Stimulated activated CD8-positive, alpha-beta memory T cell treated with anti-CD3 and anti-CD28 coated beads, Interleukin-7, amount 100 ng/mL, for 1 hour (primary cell): ENCODE measurements at places on chromosomes 7 and 10.

GRCh38 chr10:43940898-43941837 lies 292.5 kb upstream of the ZNF32 start:
- DNase-seq = no peak

- DNase-seq = no peak
Observed at GRCh38 chr7:2517026-2517425, 2.5 kb upstream of the LFNG start.

- no peak for DNase-seq
Observed at GRCh38 chr7:109094-109493, 83.3 kb upstream of the FAM20C start.

GRCh38 chr7:96596120-96596826 lies 113.4 kb downstream of the SEM1 start:
- no peak for DNase-seq

DNA sequence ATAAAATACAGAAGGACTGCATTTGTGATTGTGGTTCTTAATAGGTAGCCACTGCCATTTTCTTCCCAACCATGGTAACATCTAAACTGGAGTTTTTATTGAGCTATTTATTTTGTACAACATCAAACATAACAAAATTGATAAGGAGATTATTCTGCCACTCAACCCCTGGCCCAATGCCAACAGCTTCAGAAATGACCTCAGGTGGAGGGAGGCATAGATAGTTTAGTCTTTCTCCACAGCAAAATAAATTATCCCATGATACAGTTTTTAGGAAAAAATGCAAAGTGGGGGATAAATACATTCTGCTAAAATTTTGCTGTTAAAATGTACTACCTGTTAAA lies 57.6 kb downstream of the LRRTM3 start:
- DNase-seq = no peak

DNA sequence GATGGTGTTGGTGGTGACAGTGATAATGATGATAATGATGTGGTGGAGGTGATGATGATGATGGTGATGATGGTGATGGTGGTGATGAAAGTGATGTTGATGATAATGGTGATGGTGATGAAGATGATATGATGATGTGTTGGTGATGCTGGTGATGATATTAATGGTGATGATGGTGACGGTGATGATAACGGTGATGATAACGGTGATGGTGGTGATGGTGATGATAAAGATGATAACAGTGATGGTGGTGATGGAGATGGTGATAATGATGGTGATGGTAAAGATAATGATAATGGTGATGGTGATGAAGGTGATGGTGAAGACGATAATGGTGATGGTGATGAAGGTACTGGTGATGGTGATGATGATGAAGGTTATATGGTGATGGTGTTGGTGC lies 76.6 kb downstream of the UNCX start:
- no peak for DNase-seq

DNA sequence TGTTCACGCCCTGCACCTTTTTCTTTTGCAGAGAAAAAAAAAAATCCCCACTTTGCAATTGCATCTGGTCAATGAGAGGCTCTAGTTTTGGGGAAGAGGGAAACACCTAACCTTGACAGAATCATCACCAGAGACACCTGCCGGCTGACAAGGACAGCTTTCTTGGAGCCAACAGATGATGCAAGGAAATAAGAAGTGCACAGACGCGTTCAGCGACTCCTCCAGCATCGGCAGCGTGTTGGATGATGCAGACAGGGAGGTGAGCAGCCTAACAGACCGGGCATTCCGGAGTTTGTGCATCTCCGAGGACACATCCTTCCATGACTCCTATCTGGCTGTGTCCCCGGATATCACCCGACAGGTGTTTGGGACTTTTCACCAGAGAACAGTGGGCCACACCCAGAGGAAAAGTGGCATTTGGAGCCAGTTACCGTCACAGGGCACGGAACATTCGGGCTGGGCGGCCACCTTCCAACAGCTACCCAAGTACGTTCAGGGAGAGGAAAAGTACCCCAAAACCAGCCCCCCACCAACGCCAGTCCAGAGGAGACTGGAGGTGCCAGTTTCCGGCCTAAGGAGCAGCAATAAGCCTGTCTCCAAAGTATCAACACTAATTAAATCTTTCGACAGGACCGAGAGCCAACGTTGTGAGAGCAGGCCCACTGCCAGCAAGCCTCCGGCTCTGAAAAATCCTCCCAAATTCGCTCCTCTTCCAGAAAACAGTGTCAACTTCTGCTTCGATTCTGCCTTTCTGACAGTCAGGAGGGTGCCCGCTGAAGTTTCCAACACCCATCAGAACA lies 23.6 kb downstream of the C10orf71 start:
- no peak for DNase-seq

DNA sequence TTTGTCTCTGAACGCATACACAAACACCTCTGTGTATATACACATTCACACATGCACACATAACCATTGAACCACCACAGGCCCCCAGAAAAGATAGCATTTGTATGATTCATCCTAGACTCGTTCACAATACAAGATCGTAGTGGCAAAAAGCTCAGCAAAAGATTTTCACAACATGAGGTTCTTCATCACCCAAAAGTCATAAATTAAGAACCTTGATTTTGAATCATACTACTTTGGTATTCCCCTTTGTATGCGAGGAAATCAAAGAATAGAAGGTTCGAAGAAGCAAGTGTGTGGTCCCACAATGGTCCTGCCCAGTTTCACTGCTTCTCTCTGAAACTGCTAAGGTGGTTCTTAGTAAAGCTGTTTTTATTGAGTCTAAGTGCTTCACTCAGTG lies 200.7 kb downstream of the CELF2 start:
- no peak for DNase-seq

- DNase-seq = no peak
Observed at GRCh38 chr10:132005147-132005546, 23.4 kb upstream of the BNIP3 start.

DNA sequence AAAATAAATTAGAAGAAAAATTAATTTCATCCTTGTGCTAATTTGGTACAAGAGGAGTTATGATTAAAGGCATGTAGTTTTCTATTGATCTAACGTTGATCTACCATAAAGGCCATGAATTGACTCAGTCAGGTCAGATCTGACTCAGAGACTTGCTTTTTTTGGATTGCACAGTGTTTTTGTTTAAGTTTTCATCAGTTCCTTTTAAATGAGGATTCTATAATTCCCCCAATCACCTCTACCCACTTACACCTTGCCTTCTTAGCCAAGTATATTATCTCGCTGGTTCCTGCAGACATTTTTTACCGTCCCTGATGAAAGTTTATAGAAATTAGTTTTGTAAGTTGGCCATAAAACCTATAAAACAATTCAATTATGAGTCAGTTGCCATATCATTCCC lies 132.4 kb upstream of the PALS2 start:
- DNase-seq = no peak

DNA sequence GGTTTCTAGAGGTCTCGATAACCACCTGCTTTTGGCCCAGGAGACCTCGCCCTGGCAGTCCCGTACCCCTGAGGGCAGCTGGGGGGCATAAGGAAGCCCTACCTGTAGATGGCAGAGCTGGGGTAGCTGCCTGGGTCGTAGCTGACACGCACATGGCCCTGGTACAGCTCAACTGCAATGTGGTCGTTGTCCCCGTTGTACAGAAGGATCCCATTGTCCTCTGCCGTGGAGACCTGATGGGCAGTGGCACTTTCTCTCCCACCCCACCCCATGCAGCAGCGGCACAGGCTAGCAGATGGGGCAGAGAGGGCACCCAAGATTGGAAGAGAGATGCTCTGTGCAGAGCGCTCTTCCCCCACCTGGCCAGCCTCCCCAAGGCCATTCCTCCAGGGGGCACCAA lies 172.5 kb downstream of the LCOR start:
- no peak for DNase-seq

GRCh38 chr7:2172311-2173188 lies 60.2 kb downstream of the MAD1L1 start:
- DNase-seq = no peak

GRCh38 chr7:50329775-50330174 lies 25.3 kb downstream of the IKZF1 start:
- DNase-seq = no peak

GRCh38 chr10:36491926-36492325 lies 633.5 kb upstream of the ANKRD30A start:
- DNase-seq = no peak

- no peak for DNase-seq
Observed at GRCh38 chr10:102010961-102011360, 45.0 kb downstream of the ARMH3 start.

- no peak for DNase-seq
Observed at GRCh38 chr10:129962031-129962871, 1.8 kb downstream of the EBF3 start.

GRCh38 chr10:12212454-12212853 lies 16.5 kb downstream of the CDC123 start:
- no peak for DNase-seq

DNA sequence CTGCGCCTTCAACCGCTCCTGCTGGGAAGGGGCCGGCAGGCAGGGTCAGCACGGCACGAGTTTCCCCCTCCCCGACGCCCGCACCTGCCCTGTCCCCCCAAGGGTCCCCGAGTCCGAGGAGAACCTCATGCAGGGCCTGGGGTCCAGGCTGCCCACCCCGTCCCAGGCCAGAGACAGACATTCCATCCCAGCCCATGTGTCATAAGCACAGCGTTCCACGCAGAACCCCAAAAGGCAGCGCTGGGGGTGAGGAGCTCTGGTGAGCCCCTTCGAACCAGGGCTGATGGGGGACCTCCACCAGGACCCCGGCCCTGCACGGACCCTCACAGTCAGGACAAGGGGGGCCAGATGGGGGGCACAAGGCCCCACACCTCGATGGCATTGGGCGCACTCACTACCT lies 49.2 kb downstream of the TNRC18 start:
- DNase-seq = no peak

DNA sequence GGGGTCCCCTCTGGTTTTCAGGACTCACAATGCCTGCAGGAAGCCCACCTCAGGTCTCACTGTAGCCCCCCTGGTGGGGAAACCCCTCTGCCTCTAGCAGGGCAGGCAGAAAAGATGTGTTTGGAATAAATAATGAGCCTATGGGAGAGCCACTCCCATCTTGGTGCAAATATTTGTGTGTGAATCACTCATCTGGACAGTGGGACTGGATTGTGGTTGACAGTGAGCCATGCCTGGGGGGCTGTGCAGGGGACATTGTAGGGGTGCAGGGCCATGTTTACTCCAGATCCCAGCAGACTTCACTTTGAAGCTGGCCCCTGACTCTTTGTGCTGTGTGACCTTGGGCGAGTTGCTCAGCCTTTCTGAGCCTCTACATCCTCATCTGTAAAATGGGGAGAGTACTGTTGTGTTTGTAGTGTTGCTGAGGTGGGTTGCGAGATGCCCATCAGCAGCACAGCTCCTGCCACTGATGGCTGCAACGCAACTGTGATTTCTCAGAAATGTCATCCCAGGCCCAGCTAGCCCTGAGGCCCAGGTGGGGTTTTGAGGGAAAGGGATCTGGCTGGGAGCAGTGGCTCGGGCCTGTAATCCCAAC lies 20.7 kb downstream of the GTF2IRD1 start:
- no peak for DNase-seq

DNA sequence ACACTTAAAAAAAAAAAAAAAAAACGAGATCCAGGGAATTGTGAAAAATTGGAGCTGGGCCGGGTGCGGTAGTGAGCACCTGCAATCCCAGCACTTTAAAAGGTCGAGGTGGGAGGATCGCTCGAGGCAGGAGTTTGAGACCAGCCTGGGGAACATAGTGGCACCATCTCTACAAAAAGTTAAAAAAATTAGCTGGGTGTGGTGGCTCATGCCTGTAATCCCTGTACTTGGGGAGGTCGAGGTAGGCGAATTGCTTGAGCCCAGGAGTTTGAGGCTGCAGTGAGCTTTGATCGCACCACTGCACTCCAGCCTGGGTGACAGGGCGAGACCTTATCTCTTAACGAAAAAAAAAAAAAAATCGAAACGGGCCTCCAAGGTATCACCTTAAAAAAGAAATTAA lies 2.0 kb downstream of the CLDN4 start:
- DNase-seq = no peak

DNA sequence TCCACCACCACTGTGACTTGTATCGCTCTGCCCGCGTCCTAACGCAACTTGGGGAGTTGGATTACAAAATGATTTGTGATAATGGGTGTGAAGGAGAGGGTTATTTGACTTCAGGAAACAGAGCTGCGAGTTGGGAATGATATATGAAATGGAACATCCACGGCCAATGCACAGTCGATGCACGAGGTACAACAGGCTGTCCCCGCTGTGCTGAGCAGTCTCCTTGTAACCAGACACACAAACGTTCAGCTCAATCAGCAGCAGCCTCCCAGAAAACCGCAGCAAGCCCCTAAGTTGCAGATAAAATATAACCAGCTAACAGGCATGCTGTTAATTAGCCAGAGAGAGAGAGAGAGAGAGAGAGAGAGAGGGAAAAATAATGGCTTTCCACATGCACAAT lies 332.7 kb upstream of the MGMT start:
- DNase-seq = no peak

DNA sequence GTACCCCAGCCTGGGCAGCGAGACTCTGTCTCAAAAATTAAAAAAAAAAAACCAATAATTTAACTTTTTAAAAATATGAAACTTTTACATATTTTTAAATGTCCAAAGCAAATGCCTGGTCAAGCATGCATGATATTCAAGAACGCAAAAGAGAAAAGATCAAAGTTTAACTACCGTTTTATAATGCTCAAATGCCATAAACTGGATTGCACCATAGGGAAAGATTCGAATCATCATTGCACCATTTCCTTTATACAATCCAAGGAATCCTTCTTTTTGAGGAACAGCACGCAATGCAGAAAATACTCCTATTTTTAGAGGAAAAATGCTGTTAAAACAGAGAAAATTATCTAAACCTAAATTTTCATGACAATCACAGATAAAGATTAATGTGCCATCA lies 20.9 kb downstream of the SLC25A16 start:
- no peak for DNase-seq
